MM.1S (cell line): ENCODE measurements at places on chromosomes 3 and 15.
A peak's percentile ranks its signal among the peaks of the same experiment; 100 is the strongest.

DNA sequence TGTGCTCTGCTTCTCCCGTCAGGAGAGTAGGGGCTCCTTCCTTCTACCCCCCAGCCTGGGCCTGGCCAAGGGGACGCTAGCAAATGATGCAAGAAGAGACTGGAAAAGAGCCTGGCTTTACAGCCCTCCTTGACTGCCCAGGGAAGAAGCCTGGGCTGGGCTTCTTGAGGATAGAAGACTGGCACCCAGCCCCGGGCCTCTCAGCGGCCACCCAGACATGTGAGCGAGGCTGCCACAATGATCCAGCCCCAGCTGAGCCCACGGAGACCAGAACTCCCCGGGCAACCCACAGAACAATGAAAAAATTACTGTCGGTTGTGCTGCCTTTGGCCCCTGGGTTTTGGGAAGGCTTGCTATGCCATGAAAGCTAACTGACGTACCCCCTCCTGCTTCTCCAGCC is 100.6 kb upstream of the PRR20G start:
- DNase-seq: no peak

DNA sequence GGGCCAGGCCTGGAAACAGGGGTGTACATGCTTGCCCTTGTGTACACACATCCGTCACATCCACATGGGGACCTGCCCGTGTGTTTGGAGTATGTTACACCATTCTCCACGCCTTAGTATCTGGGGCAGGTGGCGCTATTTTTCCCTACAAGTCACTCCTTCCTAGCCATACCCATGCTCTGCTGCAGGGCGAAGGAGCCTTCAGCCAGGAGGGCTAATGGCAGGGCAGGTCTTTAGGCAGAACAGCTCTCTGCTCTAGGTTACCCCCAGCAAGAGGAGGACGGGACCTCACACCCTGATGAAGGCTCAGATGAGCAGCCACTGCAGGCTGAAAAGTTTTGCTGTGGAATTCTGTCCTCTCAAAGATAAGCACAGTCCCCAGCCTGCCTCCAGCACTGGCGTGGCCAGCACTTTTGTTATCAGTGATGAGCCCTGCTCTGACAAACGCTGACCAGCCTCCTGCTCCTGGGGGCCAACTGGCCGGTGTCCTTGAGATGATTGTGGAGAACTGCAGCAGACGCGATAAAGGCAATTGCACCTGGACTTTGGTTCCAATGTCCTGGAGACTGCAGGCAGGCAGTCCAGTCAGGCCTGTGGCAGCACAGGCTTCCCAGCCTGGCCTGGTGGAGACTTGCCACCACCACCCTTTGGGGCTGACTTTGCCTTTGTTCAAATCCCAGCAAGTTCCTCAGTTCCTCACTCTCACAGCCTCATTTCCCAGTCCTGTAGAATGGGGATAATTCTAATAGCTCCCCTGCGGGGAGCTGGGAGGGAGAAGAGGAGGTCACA is 19.8 kb upstream of the PIGZ start:
- no peak for DNase-seq

GRCh38 chr3:132872711-132873110 is 150.5 kb upstream of the NPHP3 start:
- no peak for DNase-seq

DNA sequence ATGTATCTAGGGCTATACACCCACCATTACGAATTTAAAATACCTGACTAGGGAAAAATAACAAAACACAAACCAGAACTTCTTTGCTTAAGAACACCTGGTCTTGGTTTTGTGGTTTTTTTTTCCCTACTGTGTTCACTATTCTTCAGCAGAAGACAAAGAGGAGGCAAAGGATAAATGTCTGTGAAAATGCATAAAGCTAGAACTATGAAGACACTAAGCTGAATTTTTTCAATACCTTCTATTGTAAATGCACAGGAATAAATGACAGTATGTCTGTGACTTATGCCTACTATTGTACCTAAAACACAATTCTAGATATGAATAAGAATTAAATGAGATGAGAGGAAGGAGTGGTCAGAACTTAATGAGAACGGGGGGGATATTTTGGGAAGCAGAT is 86.9 kb downstream of the TBL1XR1 start:
- peak; percentile 68 for DNase-seq

DNA sequence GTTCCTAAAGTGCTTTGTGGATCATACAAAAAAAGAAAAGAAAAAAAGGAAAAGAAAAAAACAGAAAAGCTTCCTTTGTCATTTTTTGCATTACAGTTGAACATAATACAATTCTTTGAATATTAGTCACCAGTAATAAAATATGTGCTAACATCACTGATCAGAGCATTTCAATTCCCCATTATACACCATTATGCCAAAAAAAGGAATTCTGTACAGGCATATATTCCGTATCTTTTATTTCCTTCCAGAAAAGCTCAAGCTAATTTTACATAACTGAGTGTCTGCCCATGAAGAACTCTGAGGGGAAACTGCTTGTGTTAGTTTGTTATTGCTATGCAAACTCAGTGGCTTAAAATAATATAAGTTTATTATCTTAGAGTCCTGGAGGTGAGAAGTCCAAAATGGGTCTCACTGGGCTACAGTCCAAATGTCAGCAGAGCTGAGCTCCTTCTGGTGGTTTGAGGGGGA is 377.9 kb downstream of the GAP43 start:
- DNase-seq: no peak

- DNase-seq: no peak
Observed at GRCh38 chr3:101542957-101543356, 18.7 kb upstream of the TRMT10C start.
